ENCODE measurements at places on chromosomes 16 and 17.

- no peak for DNase-seq
Observed at GRCh38 chr17:69508814-69509213, 94.3 kb downstream of the MAP2K6 start.

DNA sequence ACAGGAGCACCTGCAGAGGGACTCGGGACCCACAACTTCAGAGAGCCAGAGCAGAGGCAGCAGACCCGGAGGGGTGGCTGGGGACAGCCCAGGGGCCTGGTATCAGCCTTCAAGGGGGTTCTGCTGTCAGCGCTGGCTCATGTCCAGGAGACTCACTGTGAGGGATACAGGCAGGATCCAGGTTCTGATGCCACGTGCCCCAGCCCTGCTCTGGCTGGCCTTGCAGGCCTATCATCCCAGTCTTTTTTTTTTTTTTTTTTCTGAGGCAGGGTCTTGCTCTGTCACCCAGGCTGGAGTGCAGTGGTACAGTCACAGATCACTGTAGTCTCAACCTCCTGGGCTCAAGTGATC lies 9.0 kb upstream of the MTSS2 start:
- no peak for DNase-seq

DNA sequence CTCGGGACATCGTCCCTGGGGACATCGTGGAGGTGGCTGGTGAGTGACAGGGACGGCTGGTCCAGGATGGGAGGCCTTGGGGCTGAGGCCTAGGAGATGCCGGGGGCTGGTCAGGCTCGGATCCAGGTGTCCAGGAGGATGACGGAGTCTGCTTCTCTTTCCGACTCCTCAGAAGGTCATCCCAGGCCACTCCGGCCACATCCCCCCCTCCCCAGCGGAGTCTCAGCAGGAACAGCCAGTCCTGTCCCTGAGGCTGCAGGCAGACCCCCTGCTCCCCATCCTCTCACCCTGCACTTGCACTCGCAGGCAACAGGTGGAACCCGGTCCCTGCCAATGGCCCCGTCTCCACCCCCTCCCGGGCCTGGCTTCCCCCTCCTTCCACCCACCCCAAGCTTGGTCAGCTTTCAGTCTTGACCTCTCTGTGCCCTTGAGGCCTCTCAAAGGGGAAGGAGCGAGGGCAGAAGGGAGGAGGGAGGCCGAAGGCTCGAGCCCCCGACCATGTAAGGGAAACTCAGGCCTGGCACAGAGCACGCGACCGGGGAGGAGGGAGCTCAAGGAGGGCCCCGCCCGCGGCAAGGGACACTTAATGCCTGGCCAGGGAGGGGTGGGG lies 4.4 kb downstream of the ATP2A1 start:
- no peak for DNase-seq

GRCh38 chr16:27818246-27818645 lies 245.3 kb downstream of the GSG1L start:
- no peak for DNase-seq

DNA sequence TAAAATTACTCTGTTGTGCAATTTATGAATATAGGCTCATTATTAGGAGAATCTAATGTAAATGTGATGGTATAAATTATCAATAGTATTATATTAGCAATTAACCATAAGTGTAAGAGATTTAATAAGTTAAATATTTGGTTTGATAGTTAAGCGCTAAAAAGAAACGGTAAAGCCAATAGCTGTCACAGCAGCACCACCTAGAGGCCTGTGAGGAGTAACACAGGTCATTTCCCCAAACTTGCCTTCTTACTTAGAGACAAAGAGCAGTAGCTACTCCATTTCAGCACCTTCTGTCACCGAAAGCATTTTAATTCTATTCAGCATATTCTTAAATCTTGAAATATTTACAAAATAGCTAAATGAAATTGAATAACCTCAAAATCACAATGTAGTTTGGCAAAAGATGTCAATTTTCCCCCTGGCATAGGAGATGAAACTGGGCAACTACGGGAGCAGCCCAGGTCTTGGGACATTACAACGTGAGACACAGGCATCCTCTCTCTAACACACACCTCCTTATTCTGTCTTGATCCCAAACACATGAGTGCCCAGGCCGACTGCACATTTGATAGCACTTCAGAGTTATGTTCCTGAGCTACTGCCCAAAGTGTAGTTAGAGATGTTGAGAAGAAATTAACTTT lies 14.3 kb upstream of the DYNLRB2 start:
- DNase-seq = peak; percentile 26

GRCh38 chr17:65071861-65072260 lies 15.3 kb upstream of the GNA13 start:
- DNase-seq = no peak

- no peak for DNase-seq
Observed at GRCh38 chr17:35748341-35748841, 4.6 kb downstream of the GAS2L2 start.

DNA sequence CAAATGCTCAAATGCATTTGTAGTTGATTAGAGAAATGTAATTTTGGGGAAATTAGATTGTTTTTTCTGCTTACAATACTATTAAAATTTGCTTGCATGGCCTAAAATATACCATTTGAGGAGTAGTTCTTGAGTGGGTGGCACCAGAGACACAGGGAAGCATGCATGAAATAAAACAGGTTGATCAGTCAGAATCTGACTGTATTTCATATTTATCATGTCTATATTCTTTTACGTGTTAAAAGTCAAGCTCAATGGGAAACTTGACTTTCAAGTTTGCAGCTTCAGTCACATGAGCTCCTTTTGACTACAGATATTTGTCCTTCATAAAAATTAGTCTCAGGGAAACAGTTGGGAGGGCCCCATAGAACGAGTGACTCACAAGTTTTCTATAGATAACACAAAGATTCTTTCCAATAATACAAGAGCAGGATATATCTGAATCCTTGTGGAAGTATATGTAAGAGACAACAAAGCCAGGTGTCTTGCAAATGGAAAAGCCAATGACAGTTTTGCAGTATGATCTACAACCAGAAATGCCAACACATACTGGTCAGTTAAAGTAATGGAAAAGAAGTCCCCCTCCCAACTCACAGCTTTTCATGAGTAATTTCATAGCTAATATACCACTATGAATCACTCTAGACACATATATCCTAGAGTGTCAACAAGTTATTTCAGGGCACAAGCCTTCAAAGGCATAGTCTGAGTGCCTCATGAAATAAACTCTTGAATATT lies 42.2 kb upstream of the CORO6 start:
- DNase-seq = no peak

DNA sequence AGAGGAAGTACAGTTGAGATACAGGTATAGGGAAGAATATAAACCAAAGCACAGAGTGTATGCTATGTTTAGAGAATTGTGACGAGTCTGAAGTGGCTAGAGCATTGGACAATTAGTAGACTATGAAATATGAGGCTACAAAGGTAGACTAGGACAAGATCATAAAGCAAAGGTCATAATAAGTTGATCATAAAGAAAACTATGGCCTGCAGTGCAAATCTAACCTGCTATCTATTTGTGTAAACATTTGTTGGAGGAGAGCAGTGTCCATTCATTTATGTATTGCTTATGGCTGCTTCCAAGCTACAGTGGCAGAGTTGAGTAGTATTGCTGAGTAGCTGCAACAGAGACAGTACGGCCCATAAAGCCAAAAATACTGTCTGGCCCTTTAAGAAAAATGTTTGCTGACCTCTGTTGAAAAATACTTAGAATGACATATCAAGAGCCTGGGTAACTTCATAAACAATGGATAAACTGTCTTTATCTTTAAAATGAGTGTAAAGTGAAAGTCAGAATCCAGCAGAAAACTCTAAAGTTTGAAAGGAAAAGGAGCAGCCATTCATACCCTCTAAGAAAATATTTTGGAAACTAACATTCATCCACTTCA lies 14.5 kb upstream of the OR1E2 start:
- DNase-seq = no peak

- DNase-seq = no peak
Observed at GRCh38 chr17:57733085-57733484, 12.0 kb downstream of the CCDC182 start.

GRCh38 chr16:84095466-84095865 lies 21.3 kb downstream of the MBTPS1 start:
- DNase-seq = no peak

- no peak for DNase-seq
Observed at GRCh38 chr17:57980522-57980921, 7.5 kb downstream of the VEZF1 start.

DNA sequence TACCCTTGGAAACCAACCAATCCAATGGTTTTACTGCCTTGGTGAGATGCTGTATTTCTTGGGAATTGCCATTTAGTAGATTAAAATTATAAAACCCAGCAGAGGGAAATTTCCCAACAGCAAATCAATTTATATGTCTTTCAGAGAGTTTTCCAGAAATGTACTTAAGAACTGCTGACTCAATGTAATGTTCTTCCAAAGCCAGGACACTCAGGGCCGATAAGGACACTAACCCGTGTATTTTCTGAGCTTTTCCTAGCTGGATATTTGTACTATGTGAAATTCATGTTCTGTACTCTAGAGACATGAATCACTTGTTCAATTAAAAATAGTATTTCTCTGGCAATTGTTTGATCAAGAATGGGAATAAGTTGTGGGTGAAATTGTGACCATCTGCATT lies 121.4 kb downstream of the KCNJ2 start:
- no peak for DNase-seq

DNA sequence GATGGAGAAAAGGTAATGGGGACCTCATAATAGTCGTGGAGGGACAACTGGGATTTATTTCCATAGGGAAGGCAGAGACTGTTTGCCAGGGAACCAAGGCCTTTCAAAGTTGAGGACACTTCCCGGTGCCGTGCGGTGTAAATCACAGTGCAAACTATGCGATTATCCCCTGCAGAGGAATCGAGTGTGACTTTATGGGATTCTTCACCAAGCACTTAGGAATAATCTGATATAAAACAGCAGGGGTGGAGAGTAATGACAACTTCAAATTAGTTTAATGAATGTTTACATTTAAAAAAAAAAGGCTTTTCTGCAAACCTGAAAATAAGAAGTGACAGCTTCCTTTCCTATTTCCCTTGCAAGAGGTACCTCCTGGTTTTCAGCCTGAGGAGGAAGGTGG lies 538.2 kb downstream of the MAF start:
- no peak for DNase-seq

DNA sequence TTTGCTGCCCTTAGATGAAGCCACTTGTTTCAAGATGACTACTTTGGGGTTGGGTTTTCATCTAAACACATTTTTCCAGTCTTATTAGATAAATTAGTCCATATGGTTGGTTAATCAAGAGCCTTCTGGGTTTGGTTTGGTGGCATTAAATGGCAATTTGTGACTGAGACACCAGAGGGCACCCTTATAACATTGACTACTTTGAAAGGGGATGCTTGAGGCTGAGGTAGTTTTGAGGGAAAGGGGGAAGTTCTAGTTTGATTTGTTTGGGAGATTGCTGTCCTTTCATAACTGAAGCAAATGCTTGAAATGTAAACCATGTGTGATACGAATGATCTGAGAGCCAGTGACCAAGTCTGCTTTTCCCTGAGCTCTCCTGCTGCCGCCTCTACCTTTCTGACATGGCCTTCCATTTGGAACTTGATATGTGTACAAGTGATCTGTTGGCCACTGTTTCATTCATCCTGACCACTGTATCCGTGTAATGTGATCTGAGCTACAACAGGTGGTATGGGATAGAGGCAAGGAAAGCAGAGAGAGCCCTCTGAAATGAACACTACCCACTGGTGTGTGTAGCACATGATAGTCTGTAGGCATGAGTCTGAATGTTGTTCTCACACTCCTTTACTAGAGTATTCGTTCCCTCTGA lies 5.8 kb upstream of the RARA start:
- no peak for DNase-seq

- DNase-seq = no peak
Observed at GRCh38 chr17:38899421-38899820, 26.0 kb upstream of the LASP1NB start.

DNA sequence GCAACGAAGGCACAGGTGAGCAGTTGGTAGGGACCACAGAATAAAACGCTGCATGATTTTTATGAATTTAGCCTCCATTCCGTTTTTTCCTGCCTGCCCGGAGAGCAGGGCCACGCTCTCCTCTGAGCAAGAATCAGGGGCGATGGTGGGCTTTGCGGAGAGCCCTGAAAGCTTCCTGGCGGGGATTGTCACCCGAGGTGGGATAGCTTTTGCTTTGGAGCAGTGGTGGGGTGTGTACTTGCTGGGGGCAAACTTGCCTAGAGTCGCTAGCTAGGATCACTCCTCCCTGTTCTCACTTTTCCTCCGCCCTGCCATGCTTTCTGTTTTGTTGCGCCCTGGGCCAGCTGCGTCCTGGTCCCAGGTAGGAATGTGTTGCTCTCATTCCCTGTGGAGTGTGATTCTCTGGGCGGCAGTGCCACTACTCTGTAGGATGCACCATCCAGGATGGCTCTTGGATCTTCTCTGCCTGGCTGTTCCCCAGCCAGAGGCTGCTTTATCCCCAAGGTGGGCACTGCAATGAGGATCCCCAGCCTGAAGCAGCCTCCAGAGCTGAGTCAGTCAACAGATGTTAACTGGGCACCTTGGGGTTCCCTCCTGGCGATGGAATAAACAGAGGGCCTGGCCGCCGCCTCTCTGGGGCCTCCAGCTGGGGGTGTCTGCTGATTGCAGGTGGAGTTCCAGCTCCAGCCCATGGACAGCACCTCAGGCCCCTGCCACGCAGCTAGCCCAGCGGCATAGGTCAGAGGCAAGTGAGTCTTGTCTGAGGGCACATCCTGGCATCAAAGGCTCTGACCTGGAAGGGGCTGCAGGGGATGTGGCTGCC lies 360.9 kb upstream of the TNRC6C start:
- peak; percentile 23 for DNase-seq

DNA sequence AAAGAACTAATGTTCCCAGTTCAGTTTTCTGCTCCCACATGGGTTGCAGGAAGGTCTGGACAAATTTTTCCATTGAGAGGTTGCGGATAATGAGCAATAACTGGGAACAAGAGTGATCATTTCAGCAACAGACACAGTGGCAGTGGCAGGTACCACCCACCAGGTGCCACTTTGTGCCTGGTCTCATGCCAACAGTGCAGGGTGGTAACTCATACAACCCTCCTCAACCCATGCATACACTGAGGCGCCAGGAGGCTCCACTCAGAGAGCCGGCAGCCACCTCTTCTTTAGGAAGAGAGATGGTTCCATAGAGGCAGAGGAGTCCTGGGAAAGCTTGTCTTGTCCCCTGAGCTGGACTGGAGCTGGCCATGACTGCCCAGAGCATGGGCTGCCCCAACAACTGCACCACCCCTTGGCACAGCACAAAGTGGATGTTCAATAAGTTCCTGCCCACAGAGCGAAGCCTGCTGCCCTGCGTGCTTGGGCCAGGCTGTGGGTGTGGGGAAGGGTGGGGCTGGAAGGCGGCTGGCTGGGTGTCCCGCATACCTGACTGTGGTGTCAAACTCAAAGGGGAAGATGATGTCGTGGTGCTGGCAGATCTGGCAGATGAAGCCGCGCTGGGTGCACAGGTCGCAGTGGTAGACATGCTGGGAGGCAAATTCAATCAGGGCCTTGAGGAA lies 6.4 kb upstream of the ARHGAP27 start:
- peak; percentile 81 for DNase-seq

DNA sequence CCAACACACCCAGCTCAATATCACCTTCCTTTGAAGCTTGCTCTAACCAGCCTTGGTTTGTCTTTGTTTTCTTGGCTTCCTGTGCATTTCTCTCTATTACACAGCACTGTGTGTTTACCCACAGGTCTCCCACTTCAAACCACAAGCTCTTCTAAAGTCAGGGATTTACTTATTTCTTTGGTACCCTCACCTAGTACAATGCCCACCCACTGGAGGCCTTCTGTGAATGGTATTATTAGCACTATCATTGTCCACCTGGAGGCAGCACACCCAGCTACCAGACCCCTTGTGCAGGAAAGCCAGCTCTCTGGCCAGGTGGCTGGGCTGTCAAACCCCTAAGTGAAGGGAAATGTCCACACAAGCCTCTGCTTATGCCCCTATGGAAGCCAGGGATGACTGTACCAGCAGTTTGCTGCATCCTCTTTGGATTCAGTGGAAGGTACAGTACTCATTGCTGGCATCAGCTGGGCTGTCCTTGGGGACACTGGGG lies 9.4 kb upstream of the TOP2A start:
- DNase-seq = no peak

All from head of caudate nucleus (tissue), 42 donors.